Renal pelvis (tissue), 12 donors: ENCODE measurements at places on chromosomes 4 and X. TPM values are rescaled to one million over a fixed set of nuclear protein-coding genes. Genes with fewer than 3 reads are reported as not detected.

- no peak for DNase-seq
Observed at GRCh38 chrX:8191022-8191421, 20.0 kb upstream of the VCX2 start.

Gene TCEAL5
- polyA plus RNA-seq: 11.1 TPM

Gene GYPA
- 5.2 TPM for polyA plus RNA-seq

Gene FGF13
- 21.5 TPM for polyA plus RNA-seq

GRCh38 chrX:18956303-18957032, 27.4 kb downstream of the PHKA2 start:
- no peak for DNase-seq

DNA sequence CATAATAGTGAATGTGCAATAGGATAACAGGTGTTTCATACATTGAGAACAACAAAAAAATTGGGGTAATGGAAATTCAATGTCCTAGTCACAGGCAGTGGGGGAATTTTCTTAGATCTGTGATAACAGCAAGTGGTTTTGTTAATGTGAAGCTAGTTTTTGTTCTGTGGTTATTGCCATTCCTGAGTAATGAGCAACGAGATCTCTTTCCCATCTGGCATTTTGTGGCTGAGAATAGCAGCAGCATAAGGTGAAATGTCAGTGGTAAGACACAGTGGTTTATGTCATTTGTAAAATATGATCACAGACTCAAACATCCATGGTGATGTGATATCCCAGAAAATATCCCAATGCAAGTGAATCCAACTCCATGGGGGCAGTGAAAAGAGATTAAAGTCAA, 497.5 kb downstream of the KCNIP4 start:
- DNase-seq: no peak

- DNase-seq: no peak
Observed at GRCh38 chr4:108874806-108875205, 112.0 kb upstream of the ETNPPL start.

GRCh38 chrX:72687396-72687795, 26.7 kb downstream of the PHKA1 start:
- no peak for DNase-seq

DNA sequence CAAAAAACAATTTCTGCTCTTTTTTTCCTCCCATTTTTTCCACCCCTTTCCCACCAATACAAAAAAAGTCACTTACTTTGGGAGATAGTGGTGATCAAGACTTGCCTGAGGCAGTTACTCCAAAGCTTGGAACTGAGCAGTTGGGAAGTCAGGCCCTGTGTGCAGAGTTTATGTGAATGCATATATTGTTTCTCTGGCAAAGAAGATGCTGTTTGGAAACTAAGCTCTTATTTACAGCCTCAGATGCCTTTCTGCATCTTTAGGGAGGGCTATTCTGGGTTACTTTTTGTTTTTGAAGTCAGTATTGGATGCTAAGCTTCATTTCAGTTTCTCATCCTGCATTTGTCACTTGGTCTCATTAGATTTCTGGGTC, 136.3 kb downstream of the ZNF330 start:
- DNase-seq: no peak

- DNase-seq: no peak
Observed at GRCh38 chr4:1418494-1419285, 12.4 kb upstream of the NKX1-1 start.

Gene QRFPR
- polyA plus RNA-seq: 1.0 TPM

Gene MUC7
- 0.13 TPM for polyA plus RNA-seq

Gene ADH4
- polyA plus RNA-seq: 0.47 TPM

GRCh38 chr4:183966371-183966770, 61.3 kb downstream of the STOX2 start:
- no peak for DNase-seq

DNA sequence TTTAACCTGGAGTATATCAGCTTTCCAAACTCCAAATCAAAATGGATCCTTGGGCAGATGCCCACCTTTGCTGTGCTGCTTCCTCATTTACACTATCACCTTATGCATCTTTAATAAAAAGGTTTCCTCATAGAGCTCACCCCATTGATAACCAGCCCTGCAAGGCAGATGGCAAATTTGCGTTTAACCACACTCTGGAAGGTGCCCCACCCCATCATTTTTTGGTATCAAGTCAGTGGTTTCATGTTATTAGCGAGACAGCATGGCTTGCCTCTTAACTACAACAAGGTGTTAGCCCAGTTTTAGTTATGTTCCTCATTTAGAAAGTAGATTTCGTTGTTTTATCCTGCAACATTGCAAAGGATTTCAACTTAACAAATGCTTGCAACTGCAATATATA, 214.0 kb upstream of the WDFY3 start:
- DNase-seq: no peak

- DNase-seq: no peak
Observed at GRCh38 chrX:19902110-19902509, 14.7 kb upstream of the SH3KBP1 start.

DNA sequence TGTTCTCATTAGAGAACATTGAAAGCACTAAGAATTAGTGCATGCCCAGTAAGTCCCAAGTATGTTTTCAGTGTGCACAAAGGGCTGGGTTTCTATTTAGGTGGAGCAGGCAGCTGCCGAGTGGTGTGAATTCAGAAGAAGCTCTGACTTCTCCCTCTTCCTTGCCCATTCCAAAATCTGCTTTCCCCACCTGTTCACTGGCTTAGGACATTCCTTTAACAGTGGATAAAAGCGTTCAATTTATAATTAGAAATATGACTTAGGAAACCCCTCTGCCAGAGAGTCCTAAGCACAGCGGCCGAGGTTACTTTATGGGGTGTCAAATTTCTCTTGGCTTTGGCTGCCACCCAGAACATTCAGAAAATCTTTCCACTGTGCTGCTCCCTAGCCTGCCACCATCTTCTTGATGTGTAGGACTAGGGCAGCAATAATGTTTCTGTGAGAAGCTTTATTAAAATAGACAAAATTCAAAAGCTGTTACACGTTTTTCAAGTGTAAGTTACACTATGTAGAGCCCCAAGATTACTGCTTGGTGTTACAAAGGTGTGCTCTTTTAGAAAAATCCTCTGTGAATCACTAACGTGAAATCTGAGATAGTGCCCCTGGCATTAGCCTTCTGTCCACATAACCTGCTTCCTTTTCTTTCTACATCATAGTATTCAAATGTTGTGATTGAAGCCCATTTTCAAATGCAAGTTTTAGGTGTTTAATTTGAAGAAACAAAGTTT, 191.6 kb upstream of the ANKRD50 start:
- DNase-seq: peak; percentile 80

DNA sequence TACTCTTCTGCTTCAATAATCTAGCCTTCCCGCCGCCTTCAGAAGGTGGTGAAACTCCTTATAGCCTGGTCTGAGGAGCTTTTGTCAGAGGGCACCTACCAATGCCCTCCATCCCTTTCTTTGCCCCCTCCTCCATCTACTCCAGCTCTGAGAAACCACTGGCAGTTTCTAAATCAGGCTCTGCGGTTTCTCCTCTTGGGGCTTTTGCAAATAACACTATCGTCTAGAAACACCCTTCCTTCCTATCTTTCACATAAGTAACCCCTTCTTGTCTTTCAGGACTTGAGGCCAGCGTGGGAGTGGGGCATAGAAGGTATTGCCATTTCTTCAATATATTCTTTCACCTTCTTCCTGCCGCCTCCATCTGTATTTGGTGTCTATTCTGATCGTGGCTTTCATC, 1.2 kb upstream of the EFHC2 start:
- DNase-seq: no peak

Gene SLC6A8
- polyA plus RNA-seq: 79.5 TPM

- no peak for DNase-seq
Observed at GRCh38 chrX:123990602-123991001, 29.1 kb downstream of the STAG2 start.

- DNase-seq: no peak
Observed at GRCh38 chr4:179880756-179881155, 2362.4 kb upstream of the TENM3 start.

Gene ANOS1
- 7.4 TPM for polyA plus RNA-seq

Gene CLGN
- 4.1 TPM for polyA plus RNA-seq

GRCh38 chr4:22202246-22202974, 253.8 kb upstream of the KCNIP4 start:
- peak; percentile 82 for DNase-seq

Gene UCHL1
- 105 TPM for polyA plus RNA-seq

DNA sequence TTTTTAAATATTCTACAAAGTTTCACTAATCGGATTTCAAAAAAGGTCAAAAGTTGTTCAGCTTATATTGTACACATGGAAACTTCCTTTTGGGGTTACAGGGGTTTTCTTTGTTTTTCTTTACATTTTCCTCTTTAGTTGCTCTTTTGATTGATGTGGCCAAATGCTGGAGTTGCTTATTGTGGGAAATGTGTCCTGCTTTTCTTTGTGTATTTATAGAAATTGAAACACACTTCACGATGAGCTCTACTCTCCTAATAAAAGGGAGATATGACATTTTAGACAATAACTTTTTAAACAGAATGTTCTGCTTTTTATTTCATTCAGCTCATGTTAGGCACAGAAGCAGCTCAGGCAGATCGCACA, 50.7 kb upstream of the SPRY1 start:
- no peak for DNase-seq

DNA sequence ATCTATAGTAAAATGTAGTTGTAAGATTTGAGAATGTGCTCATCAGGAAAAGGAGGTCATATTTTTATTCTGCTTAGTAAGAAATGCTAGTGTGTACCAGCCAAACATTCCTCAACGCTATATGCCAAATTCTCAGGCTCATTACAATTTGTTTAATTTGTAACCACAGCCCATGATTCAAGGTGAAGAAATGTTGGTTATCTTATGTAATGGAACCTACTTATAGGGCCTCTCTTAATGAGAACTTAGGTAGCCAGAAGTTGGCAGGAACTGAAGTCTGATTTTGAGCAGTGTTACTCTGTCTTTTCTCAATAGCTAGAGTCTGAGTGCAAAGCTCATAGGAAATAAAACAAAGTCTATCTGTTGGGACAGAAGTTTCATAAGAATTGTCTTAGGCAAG, 595.0 kb downstream of the GLUD2 start:
- no peak for DNase-seq

DNA sequence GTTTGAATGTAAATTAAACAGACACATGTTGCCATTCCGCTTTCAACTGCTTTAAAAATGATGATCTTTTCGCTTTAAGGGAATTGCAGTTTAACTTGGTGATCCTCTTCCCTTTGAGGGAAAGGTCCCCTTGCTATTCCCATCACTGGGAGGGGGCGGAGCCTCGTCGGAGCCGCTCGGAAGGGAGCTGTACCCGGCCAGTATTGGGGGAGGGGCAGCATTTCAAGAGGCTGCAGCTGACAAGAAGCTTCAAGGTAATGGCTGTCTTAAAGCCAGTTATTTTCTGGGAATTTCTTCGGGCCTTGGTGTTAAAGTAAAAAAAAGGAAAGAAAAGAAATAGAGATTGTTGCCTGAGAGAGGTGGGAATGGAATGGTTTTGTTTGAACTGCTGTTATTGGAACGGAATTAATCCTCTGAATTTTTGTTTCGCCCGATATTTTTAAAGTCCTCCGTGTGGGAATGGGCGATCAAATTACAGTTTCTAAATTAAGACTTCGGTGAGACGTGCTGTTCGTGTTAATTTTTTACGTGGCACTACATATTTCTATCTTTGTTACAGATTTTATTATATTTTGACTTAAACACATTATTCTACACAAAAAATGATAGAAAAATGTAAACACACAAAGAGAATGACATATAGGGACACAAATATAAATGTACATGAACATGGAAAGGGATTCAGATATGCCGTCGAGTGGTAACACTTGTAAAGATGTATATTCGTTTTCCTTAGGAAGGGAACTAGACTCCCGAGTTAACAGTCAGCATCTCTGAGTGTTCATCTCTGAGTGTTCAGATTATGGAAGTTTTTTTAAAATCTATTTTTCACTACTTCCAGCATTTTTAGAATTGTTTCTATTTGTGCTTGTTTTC, 9.2 kb downstream of the PWWP3B start:
- DNase-seq: peak; percentile 58
